ENCODE measurements at places on chromosomes 1 and 21.

GRCh38 chr1:199015799-199016198 is 377.0 kb downstream of the PTPRC start:
- no peak for DNase-seq

GRCh38 chr1:178946855-178947676 is 76.2 kb upstream of the ANGPTL1 start:
- no peak for DNase-seq

- no peak for DNase-seq
These were observed 200.7 kb upstream of the RAB4A start for GRCh38 chr1:229070168-229070567.

DNA sequence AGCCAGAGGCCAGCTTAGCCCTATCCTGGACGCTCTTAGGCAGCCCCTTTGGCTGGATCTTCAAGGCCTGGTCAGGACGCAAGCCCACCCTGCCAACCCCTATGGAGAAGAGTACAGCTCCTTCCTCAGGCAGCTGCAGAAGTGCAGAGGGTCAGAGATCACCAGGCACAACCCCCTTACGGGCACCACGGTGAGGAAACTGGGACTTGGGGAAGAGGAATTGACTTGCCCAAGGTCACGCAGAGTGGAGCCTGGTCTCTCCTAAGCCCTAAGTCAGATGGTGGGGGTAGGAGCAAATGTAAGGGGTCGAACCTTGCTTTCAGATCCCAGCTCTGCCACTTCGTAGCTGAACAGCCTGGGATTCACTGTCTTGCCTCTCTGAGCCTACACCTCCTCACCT is 3.7 kb downstream of the E2F2 start:
- no peak for DNase-seq

DNA sequence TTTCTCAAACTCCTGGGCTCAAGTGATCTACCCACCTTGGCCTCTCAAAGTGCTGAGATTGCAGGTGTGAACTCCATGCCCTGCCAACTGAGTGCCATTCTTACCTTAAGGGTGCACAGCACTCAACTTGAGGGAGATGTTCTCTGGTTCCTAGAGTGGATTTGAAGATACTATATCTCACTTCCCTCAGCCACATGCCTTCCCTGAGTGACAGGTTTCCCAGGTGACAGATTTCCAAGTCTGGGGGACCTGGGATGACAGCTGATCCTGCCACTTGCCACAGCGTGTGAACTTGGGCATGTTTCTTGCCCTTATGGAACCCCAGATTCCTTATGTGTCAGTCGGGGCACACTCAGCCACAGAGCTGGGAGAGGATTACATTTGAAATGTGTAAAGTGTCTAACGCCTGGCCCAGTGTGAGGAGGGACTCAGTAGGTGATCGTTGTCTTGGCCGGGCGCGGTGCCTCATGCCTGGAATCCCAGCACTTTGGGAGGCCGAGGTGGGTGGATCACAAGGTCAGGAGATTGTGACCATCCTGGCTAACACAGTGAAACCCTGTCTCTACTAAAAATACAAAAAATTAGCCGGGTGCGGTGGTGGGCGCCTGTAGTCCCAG is 29.6 kb upstream of the BTG2 start:
- no peak for DNase-seq

DNA sequence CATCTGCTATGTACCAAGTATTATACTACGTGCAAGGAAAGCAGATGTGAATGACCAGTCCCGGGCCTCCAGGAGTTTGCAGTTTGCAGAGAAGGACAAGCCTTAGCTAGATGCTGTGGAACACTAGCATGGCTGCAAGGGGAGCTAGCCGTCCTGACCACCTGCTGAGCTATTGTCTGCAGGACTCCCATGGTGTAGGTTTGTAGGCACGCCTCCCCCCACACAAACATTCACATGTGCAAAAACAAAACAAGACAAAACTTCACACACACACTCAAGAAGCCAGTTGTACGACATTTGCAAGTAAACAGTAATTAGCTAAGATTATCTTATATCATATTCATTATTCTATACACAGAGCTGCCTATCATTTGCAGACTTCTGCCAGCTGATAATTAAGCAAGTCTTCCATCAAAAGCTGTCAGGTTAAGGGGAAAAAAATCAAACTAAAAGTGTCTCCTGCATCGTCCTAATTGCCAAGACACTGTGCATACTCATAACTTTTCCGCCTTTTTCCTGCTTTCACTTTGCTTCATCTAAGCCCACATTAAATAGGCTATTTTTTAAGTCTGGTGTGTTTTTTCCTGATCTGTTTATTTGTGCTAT is 10.7 kb upstream of the HNRNPU start:
- no peak for DNase-seq

DNA sequence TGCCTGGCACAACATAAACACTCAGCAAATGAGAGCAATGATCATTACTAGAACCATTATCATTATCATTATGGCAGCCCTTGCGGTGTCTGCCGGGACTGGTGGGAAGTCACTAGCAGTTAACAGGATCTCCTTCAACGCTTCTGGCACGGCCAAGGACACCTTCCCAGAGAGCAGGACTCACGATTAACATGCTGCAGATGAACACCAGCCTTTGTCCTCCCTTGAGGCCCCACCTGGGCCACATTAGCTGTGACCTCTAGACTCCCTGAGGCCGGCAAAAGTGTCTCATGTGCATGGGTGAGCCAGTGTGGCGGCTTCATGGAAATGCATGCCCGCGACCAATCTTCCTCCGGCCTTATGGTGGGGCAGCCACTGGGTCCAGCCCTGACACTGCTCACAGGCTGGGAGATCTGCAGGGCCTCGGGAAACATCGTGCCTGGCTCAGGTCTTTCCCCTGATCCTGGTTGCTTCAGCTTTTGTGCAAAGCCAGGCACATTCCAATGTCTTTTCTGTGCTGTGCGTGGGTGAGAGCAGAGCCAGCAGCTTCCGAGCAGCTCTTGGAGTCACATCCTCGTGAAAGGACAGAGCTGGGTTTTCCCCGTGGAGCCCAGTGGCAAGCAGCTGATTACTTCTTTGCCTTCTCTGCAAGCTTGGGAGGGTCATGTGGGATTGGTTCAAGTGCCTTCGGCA is 107.3 kb downstream of the HMGB4 start:
- DNase-seq: no peak

DNA sequence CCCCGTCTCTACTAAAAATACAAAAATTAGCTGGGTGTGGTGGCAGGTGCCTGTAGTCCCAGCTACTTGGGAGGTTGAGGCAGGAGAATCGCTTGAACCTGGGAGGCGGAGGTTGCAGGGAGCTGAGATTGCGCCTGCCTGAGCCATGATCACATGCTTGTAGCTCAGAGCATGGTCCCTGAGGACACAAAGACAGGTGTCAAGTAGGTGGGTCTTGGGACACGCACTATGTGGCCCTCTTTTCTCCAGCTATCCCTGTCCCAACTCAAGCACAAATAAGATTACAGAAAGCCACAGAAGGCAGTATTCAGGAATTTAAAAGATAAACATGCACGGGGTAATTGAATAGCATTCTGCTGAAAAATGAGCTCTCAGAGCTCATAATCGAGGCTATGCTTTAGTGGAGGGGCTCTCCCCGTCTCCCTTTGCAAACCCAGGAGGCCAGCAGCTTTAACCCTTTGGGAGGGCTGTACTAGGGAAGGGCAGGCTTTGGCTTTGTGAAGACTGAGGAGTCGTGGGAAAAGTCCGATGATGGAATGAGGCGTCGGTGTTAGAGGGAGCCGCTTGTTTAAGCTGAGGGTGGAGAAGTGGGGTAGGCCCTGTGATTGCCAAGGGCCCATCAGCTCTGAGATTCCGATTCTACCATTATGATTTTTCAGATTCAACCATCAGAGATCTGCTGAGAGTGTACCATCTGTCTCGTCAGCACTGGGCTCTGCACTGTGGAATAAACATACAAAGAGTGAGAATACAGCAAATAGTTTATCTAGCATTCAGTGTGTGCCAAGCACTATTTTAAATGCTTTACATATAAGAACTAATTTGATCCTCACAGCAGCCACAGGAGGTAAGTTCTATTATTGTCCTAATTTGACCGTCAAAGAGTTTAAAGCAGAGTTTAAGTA is 59.7 kb upstream of the CD34 start:
- no peak for DNase-seq

DNA sequence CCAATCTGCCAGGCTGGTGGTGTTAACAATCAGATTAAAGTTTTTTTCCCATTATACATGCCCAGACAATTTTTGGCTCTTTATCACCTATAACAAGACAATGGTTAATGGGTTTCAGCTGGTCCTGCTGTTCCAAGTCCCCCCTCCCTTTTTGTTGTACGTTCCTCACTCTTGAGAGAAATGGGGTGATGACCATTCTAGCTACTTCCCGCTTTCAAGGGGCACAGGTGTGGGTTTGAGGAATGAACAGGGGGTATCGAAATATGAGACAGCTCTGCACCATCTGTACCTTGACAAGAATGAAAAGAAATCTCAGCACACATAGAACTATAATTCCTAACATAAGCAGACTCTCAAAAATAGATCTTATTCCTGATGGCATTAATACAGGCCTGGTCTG is 326.8 kb downstream of the PTPRU start:
- DNase-seq: no peak

GRCh38 chr1:33151116-33151515 is 30.7 kb downstream of the TRIM62 start:
- DNase-seq: no peak

GRCh38 chr1:25927521-25928265 is 21.5 kb upstream of the STMN1 start:
- DNase-seq: no peak

Measured in activated T-helper 1 cell treated with anti-CD3 and anti-CD28 coated beads, Interleukin-2, amount 50 U/mL, for 16 hours (primary cell).